SJCRH30 (cell line): ENCODE measurements at places on chromosomes 3 and 15.

DNA sequence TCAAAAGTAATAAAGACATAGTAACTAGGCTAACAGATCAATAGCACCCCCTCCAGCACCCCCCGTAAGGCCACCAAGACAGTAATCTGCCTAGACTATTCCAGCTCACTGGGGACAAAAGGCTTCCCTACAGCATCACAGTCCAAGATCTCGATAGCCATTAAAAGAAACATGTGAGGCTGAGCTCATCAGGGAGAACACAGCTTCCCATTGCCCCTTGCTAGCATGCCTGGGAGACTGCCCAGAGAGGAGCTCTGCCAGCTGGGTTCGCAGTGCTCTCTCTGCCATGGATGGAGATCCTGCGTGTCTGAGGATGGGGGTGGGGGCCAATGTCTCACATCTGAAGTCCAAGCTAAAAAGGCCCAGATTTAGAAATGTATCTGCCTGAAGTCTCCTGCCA is 17.8 kb downstream of the LRIG1 start:
- H3K4me1 ChIP-seq = no peaks in the 10 kb centered on the region
- no peak overlapping the region for H3K4me3 ChIP-seq
- no peaks in the 10 kb centered on the region for H3K36me3 ChIP-seq
- DNase-seq = no peak

DNA sequence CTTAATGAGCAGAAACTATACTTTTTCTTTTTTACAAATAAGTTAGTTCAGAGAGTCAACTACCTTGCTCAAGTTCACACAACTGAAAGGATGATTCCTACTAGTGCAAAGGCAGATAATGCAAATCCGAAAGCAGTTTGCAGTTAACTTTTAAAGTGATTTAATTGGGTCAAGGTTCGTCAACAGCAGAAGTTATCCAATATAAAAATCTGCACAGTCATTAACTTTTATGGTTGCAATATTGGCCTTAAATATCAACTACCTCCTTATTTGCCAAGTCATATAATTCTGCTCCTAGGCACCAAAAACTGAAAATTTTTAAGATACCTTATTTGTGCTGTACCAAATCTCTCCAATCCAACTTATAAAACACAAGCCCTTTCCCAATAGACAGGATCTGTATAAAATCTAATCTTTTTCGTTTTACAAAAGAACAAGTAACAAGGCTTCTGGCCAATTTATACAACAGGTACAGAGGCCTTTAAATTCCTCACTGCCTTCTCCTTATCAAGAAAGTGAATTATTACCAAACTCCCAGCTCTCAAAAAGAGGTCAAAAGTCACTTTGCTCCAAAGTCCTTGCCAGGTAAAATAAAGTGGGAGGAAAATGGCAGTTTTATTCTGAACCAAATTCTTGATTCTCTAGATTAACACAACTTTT is 416.6 kb upstream of the NECTIN3 start:
- no peak overlapping the region for H3K27ac ChIP-seq
- no peaks in the 10 kb centered on the region for H3K36me3 ChIP-seq
- no peaks in the 10 kb centered on the region for H3K4me1 ChIP-seq
- DNase-seq = no peak
- H3K27me3 ChIP-seq = no peaks in the 10 kb centered on the region
- H3K4me3 ChIP-seq = no peak overlapping the region

- H3K27ac ChIP-seq = no peak overlapping the region
- no peaks in the 10 kb centered on the region for H3K4me1 ChIP-seq
- no peaks in the 10 kb centered on the region for H3K27me3 ChIP-seq
Measured at GRCh38 chr3:5411786-5412185, 224.3 kb downstream of the EDEM1 start.

GRCh38 chr3:24355806-24356205 is 138.8 kb downstream of the THRB start:
- DNase-seq = no peak
- no peak overlapping the region for H3K4me3 ChIP-seq
- no peaks in the 10 kb centered on the region for H3K27me3 ChIP-seq

DNA sequence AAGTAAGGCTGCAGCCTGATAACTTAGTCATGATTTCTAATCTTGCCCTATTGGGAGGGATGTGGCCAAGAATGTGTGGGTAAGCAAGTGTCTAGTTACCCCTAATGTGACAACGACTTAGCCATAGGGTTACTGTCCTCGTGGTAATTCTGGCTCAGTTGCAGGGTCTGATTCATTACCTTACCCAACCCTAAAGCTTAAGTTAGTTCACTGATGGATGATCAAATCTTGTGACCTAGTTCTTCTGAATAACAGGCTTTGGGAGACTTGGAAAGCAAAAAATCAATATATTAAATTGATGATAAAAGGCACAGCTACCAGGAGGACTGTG is 1.6 kb upstream of the INTS14 start:
- H3K27ac ChIP-seq = no peak overlapping the region
- H3K4me3 ChIP-seq = no peak overlapping the region
- no peaks in the 10 kb centered on the region for H3K27me3 ChIP-seq
- no peaks in the 10 kb centered on the region for H3K36me3 ChIP-seq
- peaks cover 5% of the 10 kb centered on the region; the same call in 1 of the 2 replicates for H3K4me1 ChIP-seq

- DNase-seq = peak; percentile 60
- H3K4me1 ChIP-seq = peaks cover 23% of the 10 kb centered on the region
- H3K27me3 ChIP-seq = no peaks in the 10 kb centered on the region
- H3K36me3 ChIP-seq = peaks cover 17% of the 10 kb centered on the region
Measured at GRCh38 chr3:160545504-160545871, 19.9 kb downstream of the KPNA4 start.

DNA sequence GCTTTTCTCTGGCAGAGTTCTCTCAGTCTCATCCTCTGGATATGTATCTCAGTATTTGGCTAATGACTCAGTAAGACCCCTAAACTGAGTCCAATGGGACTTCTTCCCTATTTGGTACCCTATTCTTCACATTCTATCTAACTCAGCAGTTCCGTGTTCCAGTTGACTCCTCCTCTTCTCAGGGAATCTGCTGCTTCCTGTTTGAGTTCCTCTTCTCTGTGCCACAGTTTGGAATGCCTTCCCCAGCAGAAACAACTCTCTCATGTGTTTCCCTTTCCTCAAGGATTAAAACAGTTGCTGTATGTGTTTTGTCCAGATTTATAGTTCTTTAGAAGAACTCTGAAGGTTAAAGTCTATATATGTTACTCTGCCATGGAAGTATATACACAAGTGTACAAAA is 344.0 kb upstream of the RARB start:
- H3K4me3 ChIP-seq = no peak overlapping the region
- no peaks in the 10 kb centered on the region for H3K4me1 ChIP-seq
- no peaks in the 10 kb centered on the region for H3K36me3 ChIP-seq
- DNase-seq = peak; percentile 19
- no peaks in the 10 kb centered on the region for H3K27me3 ChIP-seq

GRCh38 chr3:195859061-195859845 is 47.5 kb upstream of the MUC4 start:
- H3K4me3 ChIP-seq = no peak overlapping the region
- H3K36me3 ChIP-seq = peaks cover 6% of the 10 kb centered on the region; the same call in 1 of the 2 replicates
- DNase-seq = peak; percentile 49

GRCh38 chr15:91853948-91854638 is 585 bp downstream of the SLCO3A1 start:
- H3K36me3 ChIP-seq = no peaks in the 10 kb centered on the region
- peaks cover 21% of the 10 kb centered on the region; the same call in 1 of the 2 replicates for H3K4me1 ChIP-seq
- peak; percentile 49 for DNase-seq
- peaks cover 7% of the 10 kb centered on the region for H3K27me3 ChIP-seq
- peak overlapping the region; percentile 72; the same call in 1 of the 2 replicates for H3K27ac ChIP-seq
